ENCODE measurements at places on chromosomes 5 and 9.

DNA sequence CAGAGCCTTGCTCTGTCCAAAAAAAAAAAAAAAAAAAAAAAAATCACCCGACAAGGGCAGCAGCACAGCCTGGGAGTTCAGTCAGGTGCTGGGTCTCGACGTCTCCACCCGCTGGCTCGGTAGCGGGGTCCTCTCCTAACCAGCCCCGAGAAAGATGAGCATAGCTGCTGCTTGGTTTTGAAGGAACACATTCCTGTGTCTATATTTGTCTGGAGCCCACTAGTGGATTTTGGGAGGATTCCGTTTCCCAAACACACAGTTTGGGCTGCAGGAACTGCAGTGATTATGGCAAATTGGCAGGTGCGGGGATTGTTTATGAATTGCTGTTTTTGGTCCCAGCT, 1.2 kb downstream of the OTULINL start:
- DNase-seq, result no peak

DNA sequence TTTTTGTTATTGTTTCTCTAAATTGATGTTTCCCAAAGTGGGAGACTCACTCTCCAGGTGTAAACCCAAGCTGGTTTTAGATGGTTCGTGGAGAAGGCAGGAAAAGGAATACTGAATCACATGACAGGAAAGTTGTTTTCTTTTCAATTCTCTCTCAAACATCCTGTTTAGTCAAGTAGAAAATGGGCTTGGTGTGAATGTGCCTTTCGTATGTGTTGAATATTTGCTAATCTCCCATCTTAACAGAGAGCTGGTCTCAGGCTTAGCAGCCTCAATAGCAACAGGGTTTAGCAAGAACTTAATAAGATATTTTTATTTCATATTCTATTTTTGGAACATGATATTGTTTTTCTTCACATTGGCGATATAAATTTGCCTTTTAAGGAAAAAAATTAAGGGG, 119.7 kb downstream of the INSYN2B start:
- DNase-seq, result no peak

GRCh38 chr5:142151436-142152383, 43.1 kb downstream of the NDFIP1 start:
- no peak for DNase-seq

- DNase-seq, result no peak
Observed at GRCh38 chr5:123382252-123382651, 41.0 kb downstream of the CEP120 start.

- DNase-seq, result no peak
Observed at GRCh38 chr9:86163503-86163902, 64.1 kb upstream of the GOLM1 start.

DNA sequence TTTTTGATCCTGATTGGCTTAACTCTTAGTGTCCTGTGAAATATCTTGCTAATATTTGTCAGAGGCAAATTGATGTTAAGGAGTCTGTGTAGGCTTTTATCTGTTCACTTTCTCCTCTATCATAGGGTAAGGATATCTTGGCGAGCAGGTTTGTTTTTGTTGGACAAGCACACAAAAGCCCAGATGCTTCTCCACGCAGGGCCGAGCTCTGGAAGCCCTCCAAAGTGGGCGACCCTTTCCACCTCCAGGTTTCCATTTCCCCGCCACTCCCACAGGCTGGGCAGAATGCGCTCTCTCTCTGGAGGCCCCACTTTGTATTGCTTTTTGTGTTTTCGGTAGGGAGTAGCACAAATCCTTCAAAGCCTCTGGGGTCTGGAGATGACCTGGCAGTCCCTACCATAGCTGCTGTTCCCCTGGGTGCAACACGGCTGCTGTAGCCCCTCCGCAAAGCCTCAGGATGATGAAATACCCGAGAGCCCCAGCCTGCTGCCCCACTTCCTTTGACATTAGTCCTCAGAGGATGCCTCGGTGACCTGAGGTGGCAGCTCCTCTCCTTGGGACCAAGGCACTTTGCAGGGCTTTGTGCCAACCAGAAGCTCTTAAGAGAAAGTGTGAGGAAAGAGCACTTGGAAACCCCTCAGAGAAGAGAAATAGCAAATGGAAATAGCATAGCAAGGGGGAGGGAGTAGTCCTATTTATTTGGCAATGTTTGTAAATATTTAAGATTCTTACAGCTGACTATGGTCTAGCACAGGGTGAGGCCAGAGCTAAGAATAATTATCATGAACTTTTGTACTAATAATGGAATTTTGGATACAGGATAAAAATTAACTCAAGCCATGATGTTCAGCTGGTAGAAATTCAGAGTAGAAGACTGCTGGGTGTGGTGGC, 122.8 kb downstream of the ARHGEF28 start:
- DNase-seq, result no peak

DNA sequence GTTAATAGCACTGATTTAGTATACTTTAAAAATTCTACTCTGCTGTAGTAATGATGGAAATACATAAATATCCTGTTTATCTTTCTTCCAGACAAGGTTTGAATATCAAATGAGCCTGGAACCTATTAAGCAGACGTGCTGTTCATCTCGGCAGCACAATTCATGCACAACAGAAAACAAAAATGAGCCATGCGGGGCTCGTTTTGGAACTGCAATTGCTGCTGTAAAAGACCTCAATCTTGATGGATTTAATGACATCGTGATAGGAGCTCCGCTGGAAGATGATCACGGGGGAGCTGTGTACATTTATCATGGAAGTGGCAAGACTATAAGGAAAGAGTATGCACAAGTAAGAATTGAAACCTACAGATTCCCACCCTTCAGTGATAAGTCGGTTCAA, 79.1 kb upstream of the ITGA2 start:
- DNase-seq, result no peak

- DNase-seq, result no peak
Observed at GRCh38 chr5:17005107-17005828, 69.2 kb upstream of the MYO10 start.

GRCh38 chr9:110008663-110009062, 199.3 kb downstream of the C9orf152 start:
- DNase-seq, result no peak

GRCh38 chr5:111997711-111998110, 240.7 kb upstream of the NREP start:
- DNase-seq, result no peak

Data from activated CD8-positive, alpha-beta memory T cell treated with anti-CD3 and anti-CD28 coated beads for 48 hours (primary cell).